ENCODE measurements at places on chromosomes 12 and 14. TPM values are rescaled to one million over a fixed set of nuclear protein-coding genes. Genes with fewer than 3 reads are reported as not detected.

SLIRP gene
- 177 TPM for total RNA-seq

ADAM20 gene
- 0.44 TPM for total RNA-seq

TGFB3 gene
- 5.4 TPM for total RNA-seq

KRT73 gene
- not detected for total RNA-seq

All from endothelial cell of umbilical vein (primary cell).